ENCODE measurements at places on chromosomes 7 and 10.

GRCh38 chr7:17239683-17240521, 58.5 kb upstream of the AHR start:
- no peak for DNase-seq

GRCh38 chr10:129883626-129884397, 80.3 kb downstream of the EBF3 start:
- DNase-seq = no peak

GRCh38 chr10:132986076-132986475, 43.7 kb upstream of the CFAP46 start:
- DNase-seq = no peak

DNA sequence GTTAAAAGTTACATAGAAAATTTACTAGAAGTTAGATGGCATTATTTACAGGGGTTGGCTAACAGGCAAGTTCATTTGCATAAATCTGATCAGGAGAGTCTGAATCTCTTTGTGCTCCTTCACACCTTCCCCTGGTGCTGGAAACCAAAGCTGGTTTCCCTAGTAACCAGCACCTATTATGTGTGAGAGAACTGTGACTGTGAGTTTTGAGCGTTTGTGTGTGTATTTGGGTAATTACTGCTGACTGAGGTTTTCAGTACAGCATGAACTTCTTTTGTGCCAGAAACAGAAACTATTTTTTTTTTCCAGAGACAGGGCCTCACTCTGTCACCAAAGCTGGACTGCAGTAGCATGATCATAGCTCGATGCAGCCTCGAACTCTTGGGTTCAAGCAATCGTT, 10.3 kb upstream of the IFIT1B start:
- no peak for DNase-seq

GRCh38 chr7:121049028-121049791, 60.7 kb downstream of the CPED1 start:
- no peak for DNase-seq

DNA sequence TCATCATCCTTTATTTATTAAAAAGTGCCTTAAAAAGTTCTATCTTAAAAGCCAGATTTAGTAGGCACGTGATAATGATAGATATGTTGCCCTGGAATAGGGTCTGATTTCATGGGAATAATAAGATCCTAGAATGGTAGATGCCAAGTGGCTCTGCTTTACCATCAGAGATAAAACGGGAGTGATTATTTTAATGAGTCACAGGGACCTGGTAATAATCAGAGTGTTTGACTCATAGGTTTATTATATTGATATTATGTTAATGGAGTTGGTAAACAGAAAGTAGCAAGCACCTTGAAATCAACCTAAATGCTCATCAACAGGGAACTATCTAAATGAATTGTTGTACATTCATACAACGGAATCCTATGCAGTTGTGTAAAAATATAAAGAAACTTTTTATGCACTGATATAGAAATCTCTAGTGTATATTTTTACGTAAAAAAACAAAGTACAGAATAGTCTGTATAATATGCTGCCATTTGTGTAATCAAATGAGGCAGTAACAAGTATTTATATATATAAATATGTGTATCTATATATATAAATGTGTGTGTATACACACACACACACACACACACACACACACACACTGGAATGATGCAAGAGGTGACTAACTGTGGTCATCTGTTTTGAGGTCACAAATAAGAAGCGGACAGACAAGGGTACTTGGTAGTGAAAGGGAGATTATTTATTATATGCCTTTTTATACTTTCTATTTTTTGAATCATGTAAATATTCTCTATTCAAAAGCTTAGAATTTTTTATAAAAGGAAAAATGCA, 78.6 kb upstream of the DYNC1I1 start:
- no peak for DNase-seq

DNA sequence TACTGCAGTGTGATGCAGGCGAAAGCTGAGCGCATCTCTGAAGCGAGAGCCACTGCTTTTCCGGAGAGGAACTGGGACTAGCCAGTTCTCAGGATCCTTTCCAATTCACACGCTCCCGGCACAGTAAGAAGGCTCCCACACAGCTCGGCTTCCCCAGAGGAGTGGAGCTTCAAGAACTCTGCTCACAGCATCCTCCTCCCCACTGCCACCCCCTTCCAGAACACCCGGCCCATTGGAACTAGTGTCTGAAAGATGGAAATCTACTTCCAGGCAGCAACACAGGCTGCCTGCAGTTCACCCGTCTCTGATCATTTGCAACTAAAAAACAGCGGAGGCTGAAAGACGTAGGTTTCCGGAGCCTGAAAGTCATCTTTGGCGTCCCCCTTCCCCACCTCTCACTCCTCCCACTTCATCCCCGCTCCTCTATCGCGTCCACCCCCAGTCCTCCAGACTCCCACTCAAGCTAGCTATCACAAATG, at the start of gene DGKB:
TSS of gene DGKB (minus strand) at position 163 of the 479 bp plus-strand sequence.
- no peak for DNase-seq

DNA sequence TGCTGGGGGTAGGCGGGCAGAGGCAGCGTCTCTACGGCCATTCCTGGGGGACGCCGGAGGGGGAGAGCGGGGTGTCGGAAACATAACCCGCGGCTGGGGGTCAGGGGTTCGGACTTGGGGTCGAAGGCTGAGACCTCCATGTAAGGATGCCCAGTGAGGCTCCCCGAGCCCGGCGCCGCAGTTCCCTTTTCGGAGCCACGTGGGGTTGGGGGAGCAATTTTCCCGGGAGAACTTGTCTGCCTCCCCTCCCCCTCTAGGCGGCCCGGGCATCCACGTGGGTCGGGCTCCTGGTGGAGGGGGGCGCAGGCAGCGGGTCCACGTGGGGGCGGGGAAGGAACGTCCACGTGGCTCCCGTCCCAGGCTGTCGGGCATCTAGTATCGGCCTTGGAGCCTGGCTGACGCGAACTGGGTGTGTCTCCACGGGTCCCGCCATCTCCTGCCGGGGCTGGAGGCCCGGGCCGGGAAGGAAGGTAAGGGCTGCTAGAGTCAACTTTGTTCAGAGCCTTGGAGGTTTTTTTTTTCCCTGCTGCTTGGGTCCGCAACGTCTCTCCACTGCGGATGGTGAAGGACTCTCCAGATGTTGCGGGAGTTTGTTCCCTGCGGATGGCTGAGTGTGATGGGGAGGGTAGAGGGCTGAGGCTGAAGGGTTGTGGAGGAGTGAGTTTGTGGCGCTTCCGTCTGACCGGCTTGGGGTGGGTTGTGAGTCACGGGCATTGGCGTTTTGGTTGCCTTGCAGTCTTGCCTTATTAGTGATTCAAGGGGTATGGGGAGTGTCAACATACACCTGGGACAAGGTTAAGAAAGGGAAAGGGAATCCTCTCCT, 744 bp downstream of the PPRC1 start:
- DNase-seq = no peak

DNA sequence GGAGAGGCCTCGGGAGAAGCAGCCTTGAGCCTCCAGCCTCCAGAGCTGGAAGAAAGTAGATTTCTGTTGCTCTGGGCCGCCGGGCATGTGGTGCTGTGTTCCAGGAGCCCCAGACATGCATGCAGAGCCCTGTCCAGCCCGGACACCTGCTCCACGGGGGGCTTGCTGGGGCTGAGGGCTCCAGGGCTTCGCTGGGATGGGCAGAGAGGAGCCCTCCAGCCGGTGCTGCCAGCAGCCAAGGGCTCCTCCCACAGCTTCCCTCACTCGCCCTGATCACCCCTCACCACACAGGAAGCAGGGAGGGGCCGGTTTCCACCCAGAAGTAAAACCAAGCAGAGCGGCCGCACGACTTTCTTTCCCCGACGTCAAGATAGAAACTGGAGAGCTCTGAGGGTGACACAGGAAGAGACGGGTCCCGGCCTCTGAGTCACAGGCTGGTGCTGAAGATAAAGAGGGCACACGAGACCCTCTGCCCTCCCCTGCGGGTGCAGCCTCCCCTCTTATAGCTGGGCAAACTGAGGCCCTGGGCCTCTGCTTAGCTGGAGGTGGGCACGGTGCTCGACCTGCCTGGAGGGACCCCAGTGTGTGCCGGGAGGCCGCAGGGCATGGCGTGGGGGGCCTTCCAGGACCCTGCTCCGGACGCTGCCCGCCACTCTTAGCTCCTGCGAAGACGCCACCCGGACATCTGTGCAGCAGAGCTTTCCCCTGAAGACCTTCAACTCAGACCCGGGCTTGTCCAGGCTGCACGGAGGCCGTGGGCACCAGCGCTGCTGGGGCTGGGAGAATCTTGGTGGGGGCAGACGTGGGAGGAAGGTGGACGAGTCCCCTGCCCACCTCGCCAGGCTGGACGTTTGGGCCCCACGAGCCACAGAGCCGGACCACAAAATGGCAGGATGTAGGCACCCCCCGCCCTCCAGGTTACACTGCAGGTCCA, 31.1 kb downstream of the ADAP1 start:
- no peak for DNase-seq

DNA sequence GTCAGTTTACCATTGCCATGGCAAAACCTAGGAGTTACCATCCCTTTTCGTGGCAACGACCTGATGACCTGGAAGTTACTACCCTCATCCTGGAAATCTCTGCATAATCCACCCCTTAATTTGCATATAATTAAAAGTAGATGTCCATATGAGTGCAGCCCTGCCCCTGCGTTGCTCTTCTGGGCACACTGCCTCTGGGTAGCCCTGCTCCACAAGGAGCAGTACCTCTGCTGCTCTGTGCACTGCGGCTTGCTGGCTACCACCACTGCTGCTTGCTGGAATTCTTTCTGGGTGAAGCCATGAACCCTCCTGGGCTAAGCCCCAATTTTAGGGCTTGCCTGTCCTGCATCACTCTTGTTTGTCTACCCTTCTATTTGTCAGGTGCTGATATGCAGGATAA, 12.5 kb downstream of the CYP17A1 start:
- no peak for DNase-seq

DNA sequence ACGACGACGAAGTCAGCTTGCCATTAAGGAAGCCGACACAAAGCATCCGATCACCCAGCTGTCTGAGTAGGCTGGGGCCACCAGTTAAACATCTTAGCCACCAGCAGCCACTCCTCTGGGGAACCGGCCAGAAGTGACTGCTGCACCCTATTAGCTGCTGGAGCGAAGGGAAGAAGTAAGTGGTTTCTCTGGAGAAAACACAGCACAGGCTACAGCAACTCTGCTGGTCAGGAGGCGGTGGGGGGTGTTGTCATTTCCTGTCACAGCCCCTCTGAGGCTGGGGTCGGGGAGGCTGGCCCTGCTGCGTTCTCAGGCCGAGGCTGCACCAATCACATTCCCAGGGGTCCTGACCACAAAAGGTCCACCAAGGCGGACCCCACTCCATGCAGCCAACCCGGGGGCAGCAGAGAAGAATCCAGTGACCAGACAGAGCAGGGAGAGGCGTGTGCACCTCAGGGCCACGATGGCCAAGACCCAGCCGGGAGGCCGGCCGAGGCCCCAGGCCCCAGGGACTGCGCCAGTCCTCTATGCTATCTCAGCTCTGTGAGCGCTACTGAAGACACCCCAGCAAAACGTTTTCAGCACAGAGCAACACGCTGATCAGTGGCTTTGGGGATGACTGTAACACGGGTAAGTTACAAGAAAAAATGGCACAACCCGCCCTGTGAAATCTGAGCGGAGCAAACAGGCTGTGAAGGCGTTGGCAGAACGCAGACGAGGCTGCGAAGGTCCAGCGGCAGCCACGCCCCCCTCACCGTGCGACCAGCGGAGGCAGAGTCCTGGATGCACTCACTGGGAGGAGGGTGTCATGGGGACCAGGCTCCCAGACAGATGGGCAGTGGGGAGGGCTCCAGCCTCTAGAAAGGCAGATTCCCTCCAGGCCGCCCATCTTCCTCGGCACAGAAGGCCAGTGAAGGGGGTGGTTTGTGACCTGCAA, 24.8 kb downstream of the STK32C start:
- no peak for DNase-seq

GRCh38 chr10:71228875-71229675, 16.7 kb downstream of the UNC5B start:
- DNase-seq = no peak

- peak; percentile 91 for DNase-seq
Observed at GRCh38 chr7:36037121-36037662, 115.9 kb upstream of the EEPD1 start.
